Right lung (tissue), 10 donors: ENCODE measurements at places on chromosomes 4 and X. TPM values are rescaled to one million over a fixed set of nuclear protein-coding genes. Genes with fewer than 3 reads are reported as not detected.
A peak's percentile ranks its signal among the peaks of the same experiment; 100 is the strongest.

GRCh38 chr4:61468024-61468720, 268.0 kb downstream of the ADGRL3 start:
- no peak for DNase-seq

DNA sequence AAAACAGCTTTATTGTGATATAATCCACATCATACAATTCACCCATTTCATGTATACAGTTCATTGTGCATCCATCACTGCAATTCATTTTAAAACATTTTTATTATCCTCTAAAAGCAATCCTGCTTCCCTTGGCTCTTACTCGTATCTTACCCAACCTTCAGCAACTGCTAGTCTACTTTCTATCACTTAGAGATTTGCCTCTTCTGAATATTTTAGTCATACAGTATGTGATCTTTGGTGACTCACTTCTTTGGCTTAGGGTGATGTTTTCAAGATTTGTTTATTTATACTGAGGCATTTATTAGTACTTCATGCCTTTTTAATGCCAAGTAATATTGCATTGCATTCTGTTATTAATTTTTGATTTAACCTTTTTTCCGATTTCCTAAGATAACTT, 15.0 kb upstream of the MSMO1 start:
- DNase-seq: no peak

- no peak for DNase-seq
These were observed 142.4 kb downstream of the TMEM164 start for GRCh38 chrX:110145311-110145710.

GRCh38 chr4:100268789-100269188, 78.5 kb upstream of the DDIT4L start:
- DNase-seq: no peak

DNA sequence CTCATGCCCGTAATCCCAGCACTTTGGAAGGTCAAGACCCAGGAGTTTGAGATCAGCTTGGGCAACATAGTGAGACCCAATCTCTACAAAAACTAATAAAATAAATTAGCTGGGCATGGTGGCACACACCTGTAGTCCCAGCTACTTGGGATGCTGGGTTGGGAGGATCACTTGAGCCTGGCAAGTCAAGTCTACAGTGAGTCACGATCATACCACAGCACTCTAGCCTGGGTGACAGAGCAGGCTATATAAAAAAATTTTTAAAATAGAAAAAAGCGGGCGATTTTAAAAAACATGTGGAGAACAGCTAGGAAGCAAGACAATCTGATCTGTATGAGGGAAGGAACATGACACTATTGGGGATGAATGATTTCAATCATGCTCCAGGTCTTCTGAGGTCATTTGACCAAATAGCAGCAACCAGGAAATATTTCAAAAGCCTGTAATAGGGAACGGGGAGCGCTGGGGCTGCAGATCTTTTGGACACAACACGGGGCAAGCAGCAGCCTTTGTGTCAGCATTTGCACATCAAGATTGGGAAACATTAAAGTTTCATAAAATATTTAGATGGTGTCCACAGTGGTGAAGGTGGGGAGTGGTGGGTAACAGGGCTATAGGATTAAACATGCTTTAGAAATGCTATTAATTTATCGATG, 48.3 kb upstream of the GUCY1A1 start:
- no peak for DNase-seq

DNA sequence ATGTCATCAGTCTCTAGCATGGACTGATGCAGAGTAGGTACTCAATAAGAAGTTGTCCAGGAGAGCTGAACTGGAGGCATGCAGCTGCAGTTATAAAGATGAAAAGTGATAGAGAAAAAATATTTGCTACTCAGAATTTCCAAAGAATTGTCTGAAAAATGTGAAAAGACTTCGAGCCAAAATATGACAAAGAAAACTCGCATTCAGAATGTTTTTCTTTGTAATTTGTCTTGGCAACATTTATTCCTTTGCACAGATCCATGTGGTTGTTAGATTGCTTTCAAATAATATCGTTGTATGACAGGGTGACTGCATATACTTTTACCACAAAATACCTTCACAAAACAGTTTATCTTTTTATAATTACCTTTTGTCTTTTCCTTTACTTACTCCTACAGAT, 128.0 kb upstream of the SLC4A4 start:
- DNase-seq: no peak

DNA sequence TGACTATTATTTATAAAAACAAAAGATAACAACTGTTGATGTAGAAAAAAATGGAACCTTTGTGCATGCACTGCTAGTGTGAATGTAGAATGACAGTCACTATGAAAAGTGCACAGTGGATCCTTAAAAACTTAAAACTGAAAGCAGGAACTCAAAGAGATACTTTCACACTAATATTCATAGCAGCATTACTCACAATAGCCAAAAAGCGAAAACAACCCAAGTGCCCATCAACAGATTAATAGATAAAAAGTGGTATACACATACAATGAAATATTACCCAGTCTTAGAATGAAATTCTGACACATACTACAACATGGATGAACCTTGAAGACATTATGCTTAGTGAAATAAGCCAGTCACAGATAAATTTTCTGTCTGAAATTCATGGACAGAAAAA, 23.8 kb downstream of the CENPC start:
- DNase-seq: no peak

- no peak for DNase-seq
These were observed 2585.3 kb downstream of the ARAP2 start for GRCh38 chr4:33658971-33659370.

- no peak for DNase-seq
These were observed 9.5 kb downstream of the SLAIN2 start for GRCh38 chr4:48350871-48351270.

DNA sequence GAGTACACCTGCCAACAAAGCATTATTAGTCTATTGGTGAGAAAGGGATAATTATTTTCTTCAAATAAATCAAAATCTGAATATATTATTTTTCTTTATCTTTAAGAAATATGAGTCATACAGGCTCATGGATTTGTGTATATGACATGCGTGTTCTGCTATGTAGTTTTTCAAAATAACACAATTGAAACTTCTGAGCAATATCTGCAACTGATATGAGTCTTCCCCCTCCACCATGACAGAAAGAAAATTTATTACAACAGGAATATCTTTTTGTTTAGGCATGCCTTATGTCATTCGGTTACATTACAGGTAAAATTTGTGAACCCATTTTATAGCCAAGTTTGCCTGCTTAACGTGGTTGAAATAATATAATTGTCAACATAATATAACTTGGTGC, 32.0 kb downstream of the TMPRSS11A start:
- no peak for DNase-seq

DNA sequence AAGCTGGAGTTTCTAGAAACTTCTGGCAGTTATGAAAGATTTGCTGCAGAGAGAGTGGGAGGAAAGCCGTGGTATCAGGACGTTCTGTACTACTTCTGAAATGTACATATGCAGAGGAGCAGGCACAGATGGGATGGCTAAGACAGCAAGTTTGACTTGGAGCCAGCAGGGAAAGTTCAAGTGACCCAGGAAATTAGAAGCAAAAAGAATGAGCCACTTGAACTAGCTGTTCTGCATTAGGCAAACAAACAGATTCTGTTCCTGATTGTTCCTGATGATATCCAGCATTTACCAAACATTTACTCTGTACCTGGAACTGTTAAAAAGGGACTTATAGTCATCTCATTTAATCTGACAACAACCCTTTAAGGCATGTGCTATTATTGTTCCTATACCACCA, 41.4 kb upstream of the CXCL13 start:
- DNase-seq: peak; percentile 9

The JCHAIN gene
- 1.9 TPM for polyA plus RNA-seq

The NEUROG2 gene
- not detected for polyA plus RNA-seq

The ITIH6 gene
- polyA plus RNA-seq: 0.18 TPM

The BTC gene
- polyA plus RNA-seq: 5.2 TPM
